ENCODE measurements at places on chromosomes 11 and 22. TPM values are rescaled to one million over a fixed set of nuclear protein-coding genes. Genes with fewer than 3 reads are reported as not detected.
A peak's percentile ranks its signal among the peaks of the same experiment; 100 is the strongest.

DNA sequence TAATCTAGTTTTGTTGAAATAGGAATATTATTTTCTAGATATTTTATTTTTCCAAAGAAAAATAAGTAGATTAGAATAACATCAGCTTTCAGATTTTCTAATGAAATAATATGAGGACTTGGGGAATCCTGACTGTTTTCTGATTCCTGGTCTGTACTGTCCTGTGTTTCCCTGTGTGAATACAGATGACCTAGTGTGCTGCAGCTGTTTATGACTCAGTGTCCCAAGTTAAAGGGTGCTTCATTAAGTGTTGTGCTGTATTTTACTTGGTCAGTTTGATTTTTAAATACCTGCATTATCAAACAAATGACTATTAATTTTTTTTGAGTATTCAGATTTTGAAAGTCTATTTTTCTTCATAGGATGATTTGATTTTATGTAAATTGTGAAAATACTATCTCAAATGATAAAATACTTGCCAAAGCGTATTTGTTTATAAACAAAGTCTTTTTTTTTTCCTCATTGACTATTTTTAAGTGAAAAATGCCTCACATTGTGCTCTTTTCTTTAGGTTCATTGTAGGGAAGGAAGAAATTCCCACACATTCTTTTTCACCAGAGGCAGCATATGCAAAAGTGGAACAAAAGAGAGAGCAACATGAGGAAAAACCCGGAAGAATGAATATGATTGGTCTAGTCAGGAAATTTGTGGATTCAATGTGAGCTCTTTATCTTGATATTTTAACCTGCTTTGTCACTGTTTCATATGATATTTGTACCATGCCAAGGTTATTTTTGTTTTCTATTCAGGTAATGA, 264.2 kb downstream of the TMEM135 start:
- no peak for DNase-seq

GRCh38 chr11:101574886-101575285, 8.9 kb downstream of the TRPC6 start:
- DNase-seq: no peak

DNA sequence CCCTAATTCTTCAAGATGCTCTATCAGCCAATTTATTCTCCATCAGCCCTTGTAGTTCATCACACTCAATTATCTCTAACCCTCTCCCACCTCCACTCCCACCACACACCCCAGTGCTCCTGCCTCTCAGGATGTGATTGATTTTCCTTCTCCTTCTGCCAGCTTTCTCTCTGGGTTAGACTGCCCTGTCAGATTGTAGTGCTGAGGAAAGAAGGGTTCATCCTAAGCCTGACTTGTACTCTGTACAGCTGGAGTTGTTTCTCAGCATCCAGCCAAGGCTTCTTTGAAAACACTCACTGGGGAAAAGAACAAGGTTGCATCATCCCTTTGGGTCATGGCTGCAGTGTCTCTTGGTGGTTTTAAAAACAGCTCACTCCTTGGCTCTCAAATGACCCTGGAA, 61.2 kb downstream of the CECR2 start:
- DNase-seq: peak; percentile 37

- peak; percentile 26 for DNase-seq
Observed at GRCh38 chr11:103923451-103923931, 112.9 kb upstream of the DDI1 start.

- no peak for DNase-seq
Observed at GRCh38 chr11:17418444-17419081, 30.1 kb upstream of the KCNJ11 start.

- no peak for DNase-seq
Observed at GRCh38 chr11:20367313-20367948, 3.9 kb downstream of the HTATIP2 start.

DNA sequence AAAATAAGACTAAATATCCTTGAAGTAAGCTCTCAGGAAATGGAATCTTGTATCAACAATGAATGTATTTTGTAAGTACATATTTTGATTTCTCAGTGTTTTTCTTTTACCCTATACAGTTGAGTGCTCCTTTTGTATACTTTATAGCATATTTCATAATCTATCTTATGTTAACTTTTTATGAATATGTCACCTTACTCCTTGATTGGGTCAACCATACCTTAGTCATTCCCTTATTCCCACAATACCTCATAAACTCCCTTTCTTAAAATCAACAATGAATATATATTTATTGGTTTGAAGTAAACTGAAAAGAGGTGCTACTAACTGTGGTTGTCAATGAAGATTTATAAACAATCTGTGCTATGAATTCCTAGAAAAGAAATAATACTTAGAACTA, 686.2 kb downstream of the METTL15 start:
- DNase-seq: no peak

DNA sequence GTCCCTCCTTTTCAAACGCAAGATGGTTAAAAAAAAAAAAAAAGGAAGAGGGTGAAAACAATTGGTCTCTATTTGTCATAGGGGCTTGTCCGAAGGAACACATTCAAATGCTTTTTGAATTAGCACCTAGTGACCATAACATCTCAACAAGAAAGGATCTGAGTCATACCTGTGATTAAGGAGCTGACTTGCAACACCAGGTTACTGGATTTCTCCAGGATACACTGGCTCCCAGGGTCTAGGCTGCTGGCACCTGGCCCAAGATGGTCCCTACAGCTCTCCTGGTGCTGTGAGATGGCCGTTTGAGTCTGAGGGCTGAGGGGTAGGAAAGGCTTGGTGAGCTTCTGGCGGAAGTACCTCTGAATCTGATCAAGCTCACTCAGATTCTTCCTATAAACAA, 28.4 kb upstream of the UCP3 start:
- no peak for DNase-seq

- DNase-seq: no peak
Observed at GRCh38 chr11:65883786-65884715, 4.2 kb downstream of the FIBP start.

GRCh38 chr22:49716441-49716840, 111.2 kb downstream of the BRD1 start:
- no peak for DNase-seq

DNA sequence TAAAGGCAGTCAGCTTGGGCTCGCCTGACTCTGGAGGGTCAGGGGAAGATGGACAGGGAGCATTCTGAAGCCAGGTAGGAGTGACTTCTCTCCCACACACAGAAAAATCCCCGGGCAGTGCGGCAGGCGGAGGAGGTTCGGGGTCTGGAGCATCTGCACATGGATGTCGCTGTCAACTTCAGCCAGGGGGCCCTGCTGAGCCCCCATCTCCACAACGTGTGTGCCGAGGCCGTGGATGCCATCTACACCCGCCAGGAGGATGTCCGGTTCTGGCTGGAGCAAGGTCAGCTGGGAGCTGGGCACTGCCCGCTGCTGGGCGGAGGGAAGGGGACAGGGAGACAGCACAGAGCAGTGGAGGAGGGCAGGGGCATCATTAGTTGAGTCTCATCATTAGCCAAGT, 13.2 kb upstream of the POU2F3 start:
- no peak for DNase-seq

GCAT gene
- 32.1 TPM for polyA plus RNA-seq
